Activated CD4-positive, CD25-positive, alpha-beta regulatory T cell treated with anti-CD3 and anti-CD28 coated beads, Interleukin-2, amount 50 U/mL, for 24 hours (primary cell): ENCODE measurements at places on chromosomes 4 and X.

- ATAC-seq = no peak
These were observed 2.8 kb downstream of the FTSJ1 start for GRCh38 chrX:48478806-48479205.

- no peak for ATAC-seq
These were observed 130.0 kb upstream of the MAP9 start for GRCh38 chr4:155506745-155507144.

DNA sequence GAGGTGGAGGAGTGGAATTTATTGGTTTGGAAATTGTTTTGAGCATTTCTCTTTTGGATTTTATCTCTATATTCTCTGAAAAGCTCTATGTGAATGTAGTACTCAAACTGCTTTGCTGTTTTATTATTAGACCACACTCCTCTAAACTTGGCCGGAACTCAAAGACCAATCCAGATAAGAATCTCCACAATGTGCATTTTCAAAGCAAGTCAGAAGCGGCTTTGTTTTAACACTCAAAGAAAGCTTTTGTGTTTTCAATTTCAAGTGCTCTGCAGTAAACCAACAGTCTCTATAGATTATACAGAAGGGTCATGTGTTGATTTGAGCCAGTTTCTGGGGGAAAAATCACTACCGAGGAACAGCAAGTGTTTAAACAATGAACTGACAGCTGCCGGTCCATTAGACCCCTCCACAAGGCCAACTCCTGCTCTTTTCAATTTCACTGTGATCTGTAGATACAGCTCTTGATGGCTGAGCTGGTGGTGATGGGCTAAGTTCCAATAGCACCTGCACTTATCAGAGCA, 79.4 kb downstream of the FTHL17 start:
- ATAC-seq = no peak

- no peak for ATAC-seq
These were observed 42.7 kb upstream of the CLNK start for GRCh38 chr4:10727140-10727880.

DNA sequence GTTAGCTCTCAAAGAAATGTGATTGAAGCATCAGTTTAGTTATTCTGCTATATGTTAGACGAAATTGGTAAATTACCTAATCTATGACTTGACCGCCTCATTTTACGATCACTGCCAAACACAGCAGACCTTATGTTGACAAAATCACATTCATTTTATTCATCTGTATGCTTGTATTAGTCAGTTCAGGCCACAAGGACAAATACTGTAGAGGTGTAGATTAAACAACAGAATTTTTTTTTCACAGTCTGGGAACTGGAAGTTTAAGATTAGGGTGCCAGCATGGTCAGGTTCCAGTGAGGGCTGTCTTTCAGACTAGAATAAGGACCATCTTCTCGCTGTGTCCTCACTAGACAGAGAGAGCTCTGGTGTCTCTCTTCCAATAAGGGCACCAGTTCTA, 177.1 kb downstream of the NWD2 start:
- ATAC-seq = no peak

GRCh38 chrX:70481471-70482270, 37.0 kb downstream of the DLG3 start:
- ATAC-seq = no peak

DNA sequence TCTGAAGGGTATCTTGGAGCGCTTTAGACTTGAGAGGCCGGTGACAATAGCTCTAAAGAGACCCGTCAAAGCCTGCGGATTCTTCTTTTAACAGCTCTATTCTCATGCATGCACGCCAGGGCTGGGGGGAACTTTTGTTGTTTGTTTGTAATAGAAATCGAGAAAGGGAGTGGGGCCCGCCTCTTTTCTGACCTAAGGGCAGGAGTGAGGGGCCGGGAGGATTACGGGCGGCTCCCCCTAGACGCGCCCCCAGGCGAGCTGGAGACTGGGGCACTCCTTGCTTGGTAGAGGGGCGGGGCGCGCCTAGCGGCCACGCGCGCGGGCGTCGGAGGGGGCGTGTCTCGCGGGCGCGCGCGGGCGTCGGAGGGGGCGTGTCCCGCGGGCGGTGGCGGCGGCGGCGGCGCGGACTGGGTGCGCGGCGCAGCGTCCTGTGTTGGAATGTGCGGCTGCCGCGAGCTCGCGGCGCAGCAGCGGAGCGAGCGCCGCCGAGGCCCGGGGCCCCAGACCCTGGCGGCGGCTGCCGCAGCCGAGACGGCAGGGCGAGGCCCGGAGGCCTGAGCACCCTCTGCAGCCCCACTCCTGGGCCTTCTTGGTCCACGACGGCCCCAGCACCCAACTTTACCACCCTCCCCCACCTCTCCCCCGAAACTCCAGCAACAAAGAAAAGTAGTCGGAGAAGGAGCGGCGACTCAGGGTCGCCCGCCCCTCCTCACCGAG, at the start of gene REST:
Gene REST, plus strand, starts transcription at position 412 of the 717 bp plus-strand sequence. CDS start 2,739 bp downstream, outside the sequence.
- ATAC-seq = peak; percentile 67

GRCh38 chrX:139826065-139827044, 106.5 kb downstream of the ATP11C start:
- no peak for ATAC-seq

DNA sequence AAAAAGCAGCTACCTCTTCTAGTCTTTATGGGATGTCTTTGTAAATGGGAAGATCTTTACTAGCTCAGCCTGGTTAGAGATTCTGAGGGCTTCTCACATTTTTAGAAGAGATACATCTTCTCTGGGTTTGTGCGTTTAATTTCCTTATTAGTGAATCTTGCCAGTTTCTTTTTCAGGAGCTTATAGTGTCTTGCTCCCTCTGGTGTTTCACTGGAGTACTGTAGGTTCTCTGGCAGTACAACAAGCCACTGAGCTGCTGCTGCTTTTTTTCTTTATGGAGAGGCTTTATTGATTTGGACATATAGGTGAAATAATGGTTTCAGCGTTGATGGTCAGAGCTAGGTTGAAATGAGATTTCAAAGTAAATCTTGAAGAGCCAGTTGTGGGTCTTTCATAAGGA, 82.9 kb downstream of the LAS1L start:
- ATAC-seq = no peak

GRCh38 chr4:121457278-121457875, 76.6 kb upstream of the QRFPR start:
- ATAC-seq = no peak

- no peak for ATAC-seq
These were observed 93.4 kb downstream of the NPNT start for GRCh38 chr4:105988671-105989070.

DNA sequence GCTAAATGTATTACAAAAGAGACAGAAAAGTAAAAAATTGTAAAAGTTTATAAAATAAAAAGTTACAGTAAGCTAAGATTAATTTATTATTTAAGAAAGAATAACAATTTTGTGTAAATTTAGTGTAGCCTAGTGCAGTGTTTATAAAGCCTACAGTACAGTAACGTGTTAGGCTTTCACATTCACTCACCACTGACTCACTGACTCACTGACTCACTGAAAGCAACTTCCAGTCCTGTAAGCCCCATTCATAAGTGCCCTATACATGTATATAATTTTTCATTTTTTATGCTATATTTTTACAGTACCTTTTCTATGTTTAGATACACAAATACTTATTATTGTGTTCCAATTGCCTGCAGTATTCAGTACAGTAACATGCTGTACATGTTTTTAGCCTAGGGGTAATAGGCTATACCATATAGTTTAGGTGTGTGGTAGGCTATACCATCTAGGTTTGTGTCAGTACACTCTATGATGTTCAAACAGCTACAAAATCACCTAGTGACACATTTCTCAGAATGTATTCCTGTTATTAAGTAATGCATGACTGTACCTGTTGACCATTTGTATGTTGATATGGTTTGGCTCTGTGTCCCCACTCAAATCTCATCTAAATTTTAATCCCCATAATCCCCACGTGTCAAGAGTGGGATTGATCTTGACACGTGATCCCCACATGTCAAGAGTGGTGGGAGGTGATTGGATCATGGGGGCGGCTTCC, 57.9 kb downstream of the CFAP299 start:
- peak; percentile 98 for ATAC-seq

DNA sequence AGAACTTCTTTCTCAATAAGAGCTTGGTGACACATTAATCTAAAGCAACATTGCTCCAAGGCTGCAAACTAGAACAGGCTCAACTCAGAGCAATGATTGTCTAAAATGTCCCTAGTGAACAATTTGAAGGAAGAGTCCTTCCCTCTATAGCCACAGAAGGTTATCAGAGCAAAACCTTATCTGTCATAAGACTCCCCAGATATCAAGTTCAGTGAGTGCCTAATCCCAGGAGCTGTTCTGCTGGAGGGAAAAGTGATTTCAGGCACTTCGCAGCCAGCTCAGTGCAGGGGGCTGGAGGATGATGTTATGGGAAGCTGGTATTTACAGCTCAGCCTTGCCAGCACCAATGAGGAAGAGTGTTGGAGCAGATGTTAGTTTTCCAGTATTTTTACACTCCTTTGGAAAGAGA, 497.5 kb downstream of the INPP4B start:
- ATAC-seq = no peak

DNA sequence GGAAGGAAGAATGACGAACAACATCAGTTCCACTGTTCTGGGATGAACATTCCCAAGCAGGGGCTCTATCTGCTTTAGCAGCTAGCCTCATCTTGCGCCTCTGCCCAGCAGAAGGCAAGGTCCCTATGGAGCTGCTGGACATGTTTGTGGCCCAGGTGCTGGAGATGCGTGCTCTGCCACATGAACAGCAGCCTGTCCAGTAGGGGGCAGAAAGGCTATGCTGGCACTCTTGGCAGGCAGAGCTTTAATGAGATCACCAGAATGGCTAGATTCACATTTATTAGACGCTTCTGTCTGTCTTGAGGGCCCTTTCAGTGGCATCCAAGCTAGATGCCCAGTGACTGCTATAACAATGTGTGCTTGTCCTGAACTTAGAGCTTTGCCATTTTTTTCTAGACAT, 1826.0 kb downstream of the STIM2 start:
- no peak for ATAC-seq

GRCh38 chr4:81106150-81106549, 75.6 kb downstream of the BMP3 start:
- no peak for ATAC-seq

- no peak for ATAC-seq
These were observed 379.7 kb downstream of the SPRY1 start for GRCh38 chr4:123776267-123776666.

GRCh38 chr4:99861120-99861905, 32.9 kb downstream of the LAMTOR3 start:
- ATAC-seq = peak; percentile 81

DNA sequence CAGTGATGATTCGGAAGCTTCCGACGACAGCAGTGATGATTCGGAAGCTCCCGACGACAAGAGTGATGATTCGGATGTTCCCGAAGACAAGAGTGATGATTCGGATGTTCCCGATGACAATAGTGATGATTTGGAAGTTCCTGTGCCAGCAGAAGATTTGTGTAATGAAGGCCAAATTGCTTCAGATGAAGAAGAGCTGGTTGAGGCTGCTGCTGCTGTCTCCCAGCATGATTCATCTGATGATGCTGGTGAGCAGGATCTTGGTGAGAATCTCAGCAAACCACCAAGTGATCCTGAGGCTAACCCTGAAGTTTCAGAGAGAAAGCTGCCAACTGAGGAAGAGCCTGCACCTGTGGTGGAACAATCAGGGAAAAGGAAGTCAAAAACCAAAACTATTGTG, 14.2 kb downstream of the CXCR3 start:
- no peak for ATAC-seq

DNA sequence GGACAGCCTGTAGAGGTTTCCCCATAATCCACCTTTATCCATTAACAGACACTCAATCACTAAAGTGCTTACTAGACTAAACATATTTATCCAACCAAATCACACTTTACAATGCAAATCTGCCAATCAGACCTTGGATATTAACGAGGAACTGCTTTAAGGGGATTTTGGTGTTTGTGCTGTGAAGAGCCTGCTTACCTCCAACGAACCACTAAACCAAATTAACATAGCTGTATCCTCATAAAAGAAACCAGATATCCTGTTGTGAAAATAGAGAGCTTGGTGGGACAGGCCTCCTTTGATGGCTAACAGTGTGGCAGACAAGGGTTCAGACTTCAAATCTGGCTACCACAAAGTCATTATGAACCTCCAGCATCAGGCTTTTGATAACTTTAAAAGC, 252.6 kb upstream of the HAND2 start:
- ATAC-seq = no peak

GRCh38 chrX:78437621-78438020, 110.2 kb upstream of the CYSLTR1 start:
- ATAC-seq = no peak

GRCh38 chr4:43282534-43282933, 390.0 kb downstream of the GRXCR1 start:
- no peak for ATAC-seq

GRCh38 chr4:169342906-169343564, 72.3 kb upstream of the SH3RF1 start:
- ATAC-seq = no peak

DNA sequence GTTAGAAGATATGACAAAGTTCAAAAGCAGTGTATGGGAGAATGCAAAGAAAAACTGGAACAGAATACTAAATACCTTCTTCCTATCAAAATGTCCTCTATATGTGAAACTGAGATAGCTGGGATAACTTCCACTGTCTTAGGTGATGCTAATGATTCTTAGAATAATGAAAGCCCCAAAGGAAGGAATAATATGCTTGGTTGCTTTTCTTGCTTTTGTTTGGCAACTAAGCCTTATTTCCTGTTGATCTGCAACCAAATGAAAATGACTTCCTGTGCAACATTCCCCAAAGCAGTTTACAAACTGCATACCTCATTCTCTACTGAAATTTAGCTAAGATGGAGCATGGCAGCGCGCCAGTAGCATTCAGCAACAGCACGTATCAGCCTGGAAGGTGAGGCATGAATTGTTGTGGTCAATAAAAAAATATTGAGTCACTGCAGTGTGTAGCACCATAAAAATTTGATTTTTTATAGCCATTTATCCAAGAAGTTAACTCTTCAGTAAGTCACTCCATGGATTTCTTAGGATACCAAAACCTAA, 18.7 kb downstream of the NDNF start:
- ATAC-seq = no peak

DNA sequence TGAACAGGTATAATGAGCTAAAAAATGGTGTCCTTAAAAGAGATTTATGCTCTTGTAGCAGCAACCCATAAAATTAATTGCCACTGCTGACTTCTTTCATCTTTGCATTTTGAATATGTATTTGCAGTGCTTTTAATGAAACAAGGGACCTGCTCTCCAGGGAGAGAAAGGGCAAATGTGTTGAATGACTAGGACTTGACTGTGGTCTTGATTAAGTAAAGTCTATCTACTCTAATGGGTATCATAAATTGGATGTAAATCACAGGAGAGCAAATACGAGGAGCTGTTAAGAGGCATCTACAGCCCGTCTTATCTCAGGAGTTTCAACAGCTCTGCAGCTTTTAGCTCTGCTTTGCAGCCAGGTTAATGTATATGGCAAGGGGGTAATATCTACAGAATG, 216.4 kb downstream of the PALLD start:
- ATAC-seq = no peak

- no peak for ATAC-seq
These were observed 65.2 kb upstream of the LNX1 start for GRCh38 chr4:53656421-53656981.
